ENCODE measurements at places on chromosomes 12 and 14.

- DNase-seq, result no peak
Measured at GRCh38 chr14:42469637-42470426, 863.2 kb downstream of the LRFN5 start.

DNA sequence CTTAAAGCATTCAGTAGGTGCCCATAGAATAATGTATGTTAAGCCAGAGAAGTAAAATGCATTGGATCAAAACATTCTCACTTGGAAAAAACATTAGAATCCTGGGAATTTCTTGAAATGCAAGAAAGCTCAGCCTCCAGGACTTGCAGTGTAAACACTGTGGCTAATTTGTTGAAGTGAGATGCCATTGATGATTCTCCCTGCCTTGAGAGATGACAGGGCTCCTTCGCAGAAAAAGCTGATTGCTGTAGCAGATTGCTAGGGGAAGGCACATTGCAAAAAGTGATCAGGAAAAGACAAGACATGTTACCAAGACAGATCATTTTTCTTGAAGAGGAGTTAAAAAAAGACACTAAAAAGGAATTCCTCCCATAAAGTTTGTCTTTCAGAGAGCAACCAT, 204.2 kb upstream of the HMGA2 start:
- DNase-seq, result no peak

- no peak for DNase-seq
Measured at GRCh38 chr14:103418481-103418818, 33.2 kb downstream of the MARK3 start.

DNA sequence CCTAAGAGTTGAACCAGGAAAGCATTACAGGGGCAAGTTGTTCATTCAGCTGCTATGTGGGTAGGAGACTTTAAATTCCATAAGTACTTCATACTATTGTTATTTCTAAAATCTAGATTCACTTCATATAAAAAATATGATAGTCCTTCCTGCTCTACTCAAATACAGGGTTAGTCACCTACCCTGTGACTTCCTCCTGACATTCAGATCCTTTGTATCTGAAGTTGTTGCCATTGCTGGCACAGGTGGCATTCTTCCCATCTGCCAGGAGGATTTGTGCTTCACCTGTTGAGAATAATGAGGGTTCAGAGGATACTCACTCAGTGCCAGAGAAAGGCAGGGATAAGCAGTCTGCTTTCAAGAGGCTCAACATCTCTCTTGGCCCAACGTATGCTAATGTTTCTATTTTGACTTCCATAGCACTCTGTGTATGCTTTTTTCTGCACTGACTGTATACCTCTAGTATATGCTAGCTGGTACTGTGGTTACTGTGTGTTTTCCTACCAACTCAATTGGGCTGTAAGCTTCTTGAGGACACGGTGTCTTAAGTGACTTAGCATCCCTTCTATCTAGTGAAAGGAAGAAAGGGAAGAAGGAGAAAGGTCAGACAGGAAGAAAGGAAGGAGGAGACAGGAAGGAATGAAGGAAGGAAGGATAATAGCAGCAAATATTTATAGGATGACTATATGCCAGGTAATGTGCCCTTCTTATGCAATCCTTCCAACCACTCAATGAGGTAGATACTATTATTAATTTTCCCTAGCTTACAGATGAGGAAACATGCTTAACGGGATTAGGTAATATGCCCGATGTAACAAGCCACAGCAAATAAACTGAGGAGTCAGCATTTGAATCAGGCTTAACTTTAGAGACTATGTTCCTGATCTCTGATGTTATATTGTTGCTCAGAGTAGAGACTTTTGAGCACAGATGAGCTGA, 38.5 kb upstream of the FGF6 start:
- no peak for DNase-seq

DNA sequence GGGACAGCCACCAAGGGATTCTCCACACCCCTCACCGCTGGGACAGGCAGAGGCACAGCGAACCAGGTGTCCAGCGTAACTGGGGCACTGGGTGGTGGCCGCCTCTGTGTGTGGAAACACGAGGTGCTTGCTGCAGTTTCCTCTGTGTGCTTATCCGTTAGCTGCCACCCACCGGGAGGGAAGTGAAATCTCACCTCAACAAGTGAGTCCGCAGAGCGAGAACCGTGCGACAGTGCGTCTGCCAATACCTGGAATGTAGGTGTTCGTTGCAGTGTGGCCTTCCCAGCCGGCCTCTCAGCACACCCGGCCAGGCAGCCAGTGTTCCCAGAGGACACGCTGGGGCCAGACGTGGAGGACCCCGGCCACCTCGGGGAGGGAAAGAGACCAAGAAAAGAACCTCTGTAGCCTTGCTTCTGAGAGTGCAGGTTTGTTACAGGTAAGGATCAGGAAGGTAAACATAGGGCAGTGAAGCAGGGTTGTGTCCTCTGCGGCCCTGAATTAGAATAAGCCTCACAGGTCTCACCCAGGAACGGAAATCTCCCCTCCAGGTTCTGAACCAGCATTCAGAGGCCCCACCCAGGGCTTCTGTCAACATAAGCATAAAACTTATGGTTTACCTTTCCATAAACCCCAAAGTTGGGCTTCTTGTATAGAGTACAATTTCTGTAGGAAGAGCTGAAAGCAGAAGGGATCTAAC, 1.5 kb downstream of the BCL2L14 start:
- no peak for DNase-seq

- no peak for DNase-seq
Measured at GRCh38 chr12:71730936-71731335, 23.7 kb upstream of the RAB21 start.

DNA sequence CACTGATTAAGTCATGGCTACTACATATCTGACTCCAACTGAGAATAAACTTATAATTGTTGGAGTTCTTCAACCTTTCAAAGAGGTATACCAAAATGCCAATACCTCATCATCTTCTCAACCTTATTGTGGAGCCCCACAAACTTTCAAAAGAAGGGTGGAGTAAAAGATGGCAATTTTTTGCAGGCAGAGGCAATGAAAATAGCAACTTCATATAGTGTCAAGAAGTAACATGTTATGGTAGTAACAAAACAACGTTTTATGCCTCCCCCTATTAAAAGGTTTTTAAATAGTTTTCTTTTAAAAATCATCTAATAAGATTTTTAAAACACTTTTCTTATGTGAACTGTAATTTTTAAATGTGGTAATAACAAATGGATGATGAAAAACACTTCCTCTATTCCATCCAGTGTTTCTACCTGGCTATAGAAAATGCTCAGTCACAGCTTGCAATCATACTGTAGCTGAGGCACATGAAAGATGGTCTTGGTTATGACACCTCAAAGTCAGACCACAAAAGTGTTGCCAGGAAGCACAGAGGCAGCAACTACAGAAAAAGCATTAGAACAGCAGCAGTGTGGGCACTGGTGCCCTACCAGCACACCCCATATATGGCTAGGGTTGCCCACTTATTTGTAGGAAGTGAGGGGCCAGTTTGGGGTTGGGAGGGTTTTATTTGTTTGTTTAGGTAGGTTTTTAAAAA, 7.0 kb downstream of the PPP1R12A start:
- DNase-seq, result peak; percentile 30

GRCh38 chr12:57666897-57667296, 27.0 kb upstream of the OS9 start:
- no peak for DNase-seq

- no peak for DNase-seq
Measured at GRCh38 chr12:122099856-122100255, 21.3 kb downstream of the MLXIP start.

DNA sequence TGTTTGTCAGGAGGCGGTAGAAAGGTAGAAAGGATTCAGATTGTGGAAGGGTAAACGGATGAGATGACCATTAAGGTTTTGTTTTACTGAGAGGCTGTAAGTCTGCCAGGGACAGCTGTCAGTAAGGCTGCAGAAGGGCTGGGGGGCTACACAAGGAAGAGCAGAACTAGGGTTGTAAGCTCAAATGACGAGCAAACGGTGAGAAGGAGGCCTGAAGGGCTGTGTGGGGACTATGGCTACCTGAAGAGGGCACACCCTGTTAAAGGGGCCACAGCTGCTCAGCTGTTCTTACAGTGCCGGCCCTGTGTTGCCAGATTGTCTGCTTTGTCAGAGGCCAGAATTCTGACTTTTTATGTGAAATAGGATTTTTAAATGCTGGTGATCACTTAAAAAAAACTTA, 19.1 kb downstream of the VASH1 start:
- DNase-seq, result no peak

DNA sequence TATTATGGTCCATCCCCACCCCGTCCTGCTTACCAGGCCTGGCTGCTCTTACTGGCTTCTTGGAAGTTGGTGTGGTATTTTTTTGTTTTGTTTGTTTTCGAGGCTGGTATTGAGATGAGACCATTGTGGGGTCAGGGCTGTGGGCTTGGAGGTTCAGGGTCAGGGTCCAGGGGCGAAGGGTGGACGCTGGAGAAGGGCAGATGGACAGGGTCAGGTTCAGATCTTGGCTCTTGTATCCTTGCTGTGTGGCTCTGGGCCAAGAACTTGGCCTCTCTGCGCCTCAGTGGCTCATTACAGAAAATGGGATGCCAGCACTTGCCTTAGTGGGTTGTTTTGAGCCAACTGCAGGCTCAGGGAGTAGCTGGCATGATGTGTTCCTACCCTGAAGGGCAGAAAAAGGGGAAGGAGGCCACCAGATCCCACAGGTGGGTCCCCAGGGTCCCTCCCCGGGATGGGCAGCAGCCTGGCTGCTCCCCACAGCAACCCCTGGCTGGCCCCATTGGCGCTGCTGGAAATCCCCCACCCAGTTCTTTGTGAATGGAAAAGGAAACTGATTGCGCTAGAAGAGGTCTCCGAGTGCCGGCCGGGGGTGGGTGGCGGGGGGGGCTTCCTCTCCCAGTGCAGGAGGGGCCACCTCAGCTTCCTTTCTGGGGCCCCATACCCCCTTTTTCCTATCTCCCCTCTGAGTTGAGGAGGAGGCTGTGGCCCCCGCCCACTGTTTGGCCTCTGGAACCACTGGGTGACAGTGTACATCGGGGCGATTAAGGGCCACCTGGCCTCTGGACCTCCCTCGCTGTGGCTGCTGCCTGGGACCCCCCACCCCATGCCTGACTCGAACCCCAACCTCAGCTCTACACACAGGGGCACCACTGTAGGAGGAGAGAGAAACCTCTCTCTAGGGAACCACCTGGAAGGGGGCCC, 25.0 kb downstream of the SH2B3 start:
- peak; percentile 44 for DNase-seq

DNA sequence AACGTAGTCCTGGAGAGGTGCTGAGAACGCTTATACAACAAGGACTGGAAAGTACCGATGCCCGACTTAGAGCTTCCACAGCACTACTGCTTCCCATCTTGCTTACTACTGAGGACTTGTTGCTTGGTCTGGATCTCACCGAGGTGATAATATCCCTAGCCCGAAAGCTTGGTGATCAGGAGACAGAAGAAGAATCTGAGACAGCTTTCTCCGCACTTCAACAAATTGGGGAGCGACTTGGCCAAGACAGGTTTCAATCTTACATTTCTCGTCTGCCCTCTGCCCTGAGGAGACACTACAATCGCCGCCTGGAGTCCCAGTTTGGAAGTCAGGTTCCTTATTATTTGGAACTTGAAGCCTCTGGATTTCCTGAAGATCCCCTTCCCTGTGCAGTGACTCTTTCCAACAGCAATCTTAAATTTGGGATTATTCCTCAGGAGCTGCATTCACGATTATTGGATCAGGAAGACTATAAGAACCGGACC, 1.1 kb downstream of the TOGARAM1 start:
- no peak for DNase-seq

GRCh38 chr12:65655074-65655493, 169.2 kb upstream of the HMGA2 start:
- no peak for DNase-seq

GRCh38 chr12:84601483-84601882, 311.1 kb downstream of the SLC6A15 start:
- DNase-seq, result no peak

Measured in stimulated activated CD8-positive, alpha-beta memory T cell treated with anti-CD3 and anti-CD28 coated beads, Interleukin-4, amount 100 ng/mL, for 4 hours (primary cell).